ENCODE measurements at places on chromosomes 16 and 17. TPM values are rescaled to one million over a fixed set of nuclear protein-coding genes. Genes with fewer than 3 reads are reported as not detected.

The AANAT gene
- total RNA-seq: not detected

The CACNA1G gene
- total RNA-seq: under 0.01 TPM

The KRTAP4-3 gene
- not detected for total RNA-seq

The ITGA2B gene
- not detected for total RNA-seq

The ABCC12 gene
- total RNA-seq: not detected

The TSPOAP1 gene
- 3.8 TPM for total RNA-seq

The ANKRD13B gene
- total RNA-seq: 18.5 TPM

The KRTAP9-8 gene
- total RNA-seq: not detected

GRCh38 chr16:14510939-14511799 is 118.9 kb downstream of the PARN start:
- H3K27me3 ChIP-seq: no peaks in the 10 kb centered on the region
- peak overlapping the region; percentile 75 for H3K27ac ChIP-seq
- no peak for DNase-seq
- no peak overlapping the region for H3K4me3 ChIP-seq
- peaks cover 31% of the 10 kb centered on the region for H3K4me1 ChIP-seq

- H3K27ac ChIP-seq: no peak overlapping the region
- DNase-seq: peak; percentile 35
- no peaks in the 10 kb centered on the region for H3K4me1 ChIP-seq
- H3K36me3 ChIP-seq: no peaks in the 10 kb centered on the region
These were observed 5.6 kb downstream of the SLC38A8 start for GRCh38 chr16:84036982-84037425.

- no peaks in the 10 kb centered on the region for H3K27me3 ChIP-seq
- H3K27ac ChIP-seq: no peak overlapping the region
- DNase-seq: no peak
- no peak overlapping the region for H3K4me3 ChIP-seq
- no peaks in the 10 kb centered on the region for H3K36me3 ChIP-seq
- no peaks in the 10 kb centered on the region for H3K4me1 ChIP-seq
These were observed 37.1 kb upstream of the NOL11 start for GRCh38 chr17:67680445-67681224.

GRCh38 chr16:11400076-11400475 is 54.8 kb downstream of the RMI2 start:
- peak; percentile 73 for DNase-seq
- H3K36me3 ChIP-seq: no peaks in the 10 kb centered on the region
- no peaks in the 10 kb centered on the region for H3K4me1 ChIP-seq
- no peak overlapping the region for H3K27ac ChIP-seq
- H3K4me3 ChIP-seq: no peak overlapping the region

DNA sequence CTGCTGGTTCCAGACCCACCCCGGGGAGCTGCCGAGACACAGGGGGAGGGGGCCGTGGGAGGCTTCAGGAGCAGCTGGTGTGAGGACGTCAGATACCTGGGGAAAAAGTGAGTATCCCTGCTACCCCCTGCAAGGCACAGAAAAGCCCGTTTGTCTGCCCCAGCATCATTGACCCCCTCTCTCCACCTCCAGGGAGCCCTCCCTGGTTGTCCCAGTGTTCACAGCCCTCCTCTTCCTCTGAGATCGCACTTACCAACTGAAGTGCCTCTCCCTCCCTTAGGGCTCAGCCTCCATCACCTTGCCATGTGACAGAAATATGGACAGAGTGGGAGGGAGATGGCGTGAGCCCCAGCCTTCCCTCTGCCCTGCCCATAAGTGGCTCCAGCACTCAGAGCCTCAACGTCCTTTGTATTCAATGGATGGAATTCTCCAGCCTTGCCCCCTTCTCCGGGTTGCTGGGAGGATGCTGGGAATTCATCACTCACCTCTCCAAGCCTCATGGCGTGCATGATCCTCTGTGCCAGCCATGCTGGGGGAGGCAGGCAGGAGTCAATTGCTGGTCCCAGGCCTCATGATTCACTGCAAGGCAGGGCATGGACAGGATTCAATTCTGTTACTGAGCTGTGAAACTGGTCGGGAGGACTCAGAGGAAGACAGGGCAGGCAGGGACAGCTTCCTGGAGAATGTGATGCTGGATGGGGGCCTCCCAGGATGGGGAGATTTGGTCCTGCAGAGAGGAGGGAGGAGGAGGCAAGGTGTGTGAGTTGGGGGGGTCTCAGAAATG is 14.6 kb downstream of the SPNS3 start:
- peak; percentile 96 for DNase-seq
- no peaks in the 10 kb centered on the region for H3K27me3 ChIP-seq
- H3K4me3 ChIP-seq: no peak overlapping the region
- H3K27ac ChIP-seq: no peak overlapping the region

GRCh38 chr16:86048882-86049585 is 150.1 kb downstream of the IRF8 start:
- peak; percentile 71 for DNase-seq
- H3K4me1 ChIP-seq: no peaks in the 10 kb centered on the region
- H3K27me3 ChIP-seq: peaks cover 23% of the 10 kb centered on the region
- no peaks in the 10 kb centered on the region for H3K36me3 ChIP-seq
- no peak overlapping the region for H3K4me3 ChIP-seq

DNA sequence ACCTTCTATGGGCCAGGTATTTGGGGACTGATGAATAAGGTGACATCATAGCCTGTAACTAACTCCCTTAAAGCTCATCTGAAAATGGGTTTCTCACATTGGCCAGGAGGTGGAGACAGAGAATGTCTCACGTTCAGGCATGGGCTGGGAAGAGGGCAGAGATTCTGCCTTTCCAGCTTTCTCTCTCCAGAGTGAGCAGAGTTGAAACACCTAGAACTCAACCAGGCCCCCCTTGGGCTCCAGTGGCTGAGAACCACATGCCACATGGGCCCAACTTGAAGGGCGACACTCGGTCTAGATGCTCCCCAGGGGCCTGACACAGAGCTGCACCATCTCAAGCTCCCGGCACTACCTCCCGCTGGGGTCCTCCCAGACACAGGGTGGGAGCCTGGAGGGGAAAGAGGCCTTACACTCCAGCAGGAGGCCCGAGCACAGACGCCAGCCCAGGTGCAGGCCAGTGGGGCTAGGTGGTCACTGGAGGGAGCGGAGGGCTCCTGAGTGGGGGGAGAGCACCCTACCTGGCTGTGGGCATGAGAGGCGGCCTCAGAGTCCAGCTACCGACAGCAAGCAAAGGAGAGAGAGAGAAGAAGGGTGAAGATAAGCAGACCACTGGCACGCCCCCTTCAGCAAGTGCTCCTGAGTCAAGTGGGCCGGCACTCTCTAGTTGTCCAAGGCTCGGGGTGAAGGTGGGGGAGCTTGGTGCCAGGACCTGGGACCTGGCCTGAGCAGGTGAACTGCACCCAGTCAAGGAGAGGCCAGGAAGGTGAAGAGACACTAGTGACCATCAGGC is 55.9 kb downstream of the MYO18A start:
- no peak overlapping the region for H3K4me3 ChIP-seq
- peaks cover 8% of the 10 kb centered on the region for H3K36me3 ChIP-seq
- H3K4me1 ChIP-seq: no peaks in the 10 kb centered on the region
- no peaks in the 10 kb centered on the region for H3K27me3 ChIP-seq
- H3K27ac ChIP-seq: no peak overlapping the region

- no peak for DNase-seq
- H3K36me3 ChIP-seq: no peaks in the 10 kb centered on the region
- H3K4me1 ChIP-seq: peaks cover 14% of the 10 kb centered on the region
- H3K27ac ChIP-seq: peak overlapping the region; percentile 72
- peak overlapping the region; percentile 51 for H3K4me3 ChIP-seq
- no peaks in the 10 kb centered on the region for H3K27me3 ChIP-seq
These were observed 145.9 kb upstream of the PLCG2 start for GRCh38 chr16:81633147-81633619.

DNA sequence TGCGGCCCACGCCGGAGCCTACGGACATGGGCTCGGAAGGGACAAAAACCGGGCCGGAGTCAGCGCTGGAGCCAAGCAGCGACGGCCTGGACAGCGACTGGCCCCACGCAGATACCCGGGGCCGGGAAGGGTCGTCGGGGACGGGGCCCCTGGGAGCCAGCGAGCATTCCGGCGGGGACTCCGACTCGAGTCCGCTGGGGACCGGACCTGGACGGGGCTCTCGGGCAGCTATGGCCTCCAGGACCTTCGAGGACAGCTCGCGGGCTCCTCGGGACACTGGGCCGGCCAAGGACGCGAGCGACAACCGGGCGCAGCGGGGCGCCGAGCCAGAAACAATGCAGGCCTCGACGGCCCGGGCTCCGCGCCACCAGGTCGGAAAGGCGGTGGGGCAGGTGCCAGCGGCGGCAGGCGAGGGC is 1.0 kb downstream of the MYO15B start:
- peaks cover 46% of the 10 kb centered on the region for H3K27me3 ChIP-seq
- peak overlapping the region; percentile 19 for H3K4me3 ChIP-seq
- H3K27ac ChIP-seq: no peak overlapping the region
- no peaks in the 10 kb centered on the region for H3K4me1 ChIP-seq

GRCh38 chr17:19292377-19292711 is 55.2 kb downstream of the EPN2 start:
- H3K4me1 ChIP-seq: no peaks in the 10 kb centered on the region
- H3K36me3 ChIP-seq: no peaks in the 10 kb centered on the region
- no peak for DNase-seq
- H3K4me3 ChIP-seq: no peak overlapping the region
- no peaks in the 10 kb centered on the region for H3K27me3 ChIP-seq

- DNase-seq: peak; percentile 26
- H3K27me3 ChIP-seq: no peaks in the 10 kb centered on the region
- no peak overlapping the region for H3K4me3 ChIP-seq
- peaks cover 1% of the 10 kb centered on the region for H3K4me1 ChIP-seq
These were observed 52.9 kb downstream of the SEC14L1 start for GRCh38 chr17:77193653-77194052.

DNA sequence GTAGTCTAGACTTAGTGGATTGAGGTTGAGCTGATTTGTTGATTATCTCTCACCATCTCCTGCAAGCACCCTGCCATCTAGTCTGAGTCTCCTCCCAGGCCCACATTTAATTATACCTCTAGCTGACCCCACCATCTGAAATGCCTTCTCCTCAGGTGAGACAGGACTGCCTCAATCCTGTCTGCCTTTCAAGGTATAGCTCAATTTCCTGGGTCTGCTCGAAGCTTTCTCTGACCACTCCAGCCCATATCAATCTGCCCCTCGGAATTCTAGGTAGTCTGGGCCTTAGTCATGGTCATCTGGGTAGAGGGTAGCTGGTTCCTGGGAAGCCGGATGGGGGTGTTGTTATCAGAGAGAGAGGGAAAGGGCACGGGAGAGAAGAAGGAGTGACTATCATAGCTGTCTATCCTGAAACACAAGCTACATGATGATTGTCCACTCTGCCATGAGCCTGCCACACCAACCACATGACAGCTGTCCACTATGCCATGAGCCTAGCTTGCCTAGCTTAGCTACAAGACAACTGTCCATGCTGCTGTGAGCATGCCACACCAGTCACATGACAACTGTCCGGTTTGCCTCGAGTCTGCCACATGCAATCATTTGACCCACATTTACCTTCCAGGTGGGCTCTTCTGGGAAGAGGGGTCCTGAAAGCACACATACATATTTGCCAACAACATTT is 34.4 kb downstream of the LYRM9 start:
- DNase-seq: no peak
- H3K4me3 ChIP-seq: no peak overlapping the region
- H3K27me3 ChIP-seq: no peaks in the 10 kb centered on the region
- H3K4me1 ChIP-seq: no peaks in the 10 kb centered on the region

GRCh38 chr17:4072487-4073157 is 70.2 kb downstream of the ZZEF1 start:
- DNase-seq: peak; percentile 76
- no peaks in the 10 kb centered on the region for H3K27me3 ChIP-seq
- H3K36me3 ChIP-seq: peaks cover 72% of the 10 kb centered on the region
- no peak overlapping the region for H3K4me3 ChIP-seq

DNA sequence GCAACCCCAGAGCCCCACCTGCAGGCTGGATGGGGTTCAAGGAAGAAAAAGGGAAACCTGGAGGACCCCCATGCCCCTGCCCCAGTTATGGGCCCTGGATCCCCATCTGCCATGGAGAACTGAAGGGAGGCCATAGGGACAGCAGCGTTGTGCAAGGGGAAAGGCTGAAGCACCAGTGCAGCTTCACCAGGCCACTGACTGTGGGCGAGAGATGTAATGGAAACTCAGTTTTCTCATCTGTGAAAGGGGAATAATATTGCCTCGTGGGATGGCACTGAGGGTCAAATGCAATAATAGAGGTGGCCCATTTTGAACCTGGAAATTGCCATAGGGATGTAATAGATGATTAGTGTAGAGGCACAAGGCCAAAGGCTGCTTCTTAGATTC is 9.9 kb upstream of the TSPOAP1 start:
- peaks cover 36% of the 10 kb centered on the region for H3K4me1 ChIP-seq
- H3K4me3 ChIP-seq: no peak overlapping the region
- H3K36me3 ChIP-seq: no peaks in the 10 kb centered on the region
- no peaks in the 10 kb centered on the region for H3K27me3 ChIP-seq

DNA sequence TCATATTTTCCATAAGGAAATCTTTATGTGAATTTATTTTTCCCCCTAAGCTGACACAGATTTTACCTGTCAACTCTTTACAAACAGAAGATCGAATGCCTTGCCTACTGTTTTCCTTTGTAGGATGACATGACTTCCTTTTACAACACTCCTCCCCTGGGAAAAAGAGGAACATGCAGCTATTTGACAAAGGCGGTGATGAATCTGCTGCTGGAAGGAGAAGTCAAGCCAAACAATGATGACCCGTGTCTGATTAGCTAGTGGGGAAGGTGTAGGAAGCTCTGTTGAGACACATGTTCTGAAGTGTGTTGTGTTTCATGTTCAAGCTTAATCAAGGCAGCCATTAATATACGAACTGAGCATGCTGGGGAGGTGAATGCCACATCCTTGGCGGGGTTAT is 238.0 kb downstream of the PHKB start:
- H3K4me1 ChIP-seq: no peaks in the 10 kb centered on the region
- H3K27ac ChIP-seq: no peak overlapping the region
- DNase-seq: no peak
- H3K4me3 ChIP-seq: no peak overlapping the region
- H3K27me3 ChIP-seq: no peaks in the 10 kb centered on the region
- H3K36me3 ChIP-seq: peaks cover 22% of the 10 kb centered on the region

DNA sequence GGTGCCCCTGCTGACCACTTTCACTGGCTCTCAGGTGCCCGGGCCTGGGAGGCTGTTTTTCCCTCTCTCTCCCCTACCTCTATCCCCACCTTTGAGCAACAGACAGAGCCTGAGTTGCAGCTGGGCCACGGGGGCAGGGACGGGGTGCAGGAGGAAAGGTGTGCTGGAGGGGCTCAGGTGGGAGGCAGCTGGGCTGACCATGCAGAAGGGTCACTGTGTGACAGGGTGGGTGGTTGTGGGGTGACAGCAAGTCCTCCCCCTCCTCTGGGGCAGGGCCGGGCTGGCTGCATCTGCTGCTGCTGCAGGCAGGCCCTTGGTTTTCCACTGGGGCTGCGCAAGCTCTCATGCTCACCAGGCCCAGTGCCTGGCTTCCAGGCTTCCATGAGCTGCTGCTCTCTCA is 6.6 kb downstream of the ZNF319 start:
- H3K27me3 ChIP-seq: no peaks in the 10 kb centered on the region
- DNase-seq: peak; percentile 25
- no peak overlapping the region for H3K27ac ChIP-seq
- peaks cover 2% of the 10 kb centered on the region for H3K4me1 ChIP-seq
- H3K36me3 ChIP-seq: peaks cover 35% of the 10 kb centered on the region

GRCh38 chr16:87365021-87365713 is 18.4 kb downstream of the FBXO31 start:
- no peak for DNase-seq
- no peak overlapping the region for H3K27ac ChIP-seq
- no peaks in the 10 kb centered on the region for H3K4me1 ChIP-seq
- no peaks in the 10 kb centered on the region for H3K27me3 ChIP-seq
- H3K4me3 ChIP-seq: no peak overlapping the region
- H3K36me3 ChIP-seq: peaks cover 22% of the 10 kb centered on the region

Measured in osteoblast (primary cell).